GM12878 (cell line): ENCODE measurements at places on chromosomes 13 and 19.
A peak's percentile ranks its signal among the peaks of the same experiment; 100 is the strongest.

- DNase-seq = no peak
Measured at GRCh38 chr13:56563663-56564062, 577.1 kb upstream of the PRR20A start.

GRCh38 chr13:95298971-95299621, 2.2 kb downstream of the ABCC4 start:
- no peak for DNase-seq

DNA sequence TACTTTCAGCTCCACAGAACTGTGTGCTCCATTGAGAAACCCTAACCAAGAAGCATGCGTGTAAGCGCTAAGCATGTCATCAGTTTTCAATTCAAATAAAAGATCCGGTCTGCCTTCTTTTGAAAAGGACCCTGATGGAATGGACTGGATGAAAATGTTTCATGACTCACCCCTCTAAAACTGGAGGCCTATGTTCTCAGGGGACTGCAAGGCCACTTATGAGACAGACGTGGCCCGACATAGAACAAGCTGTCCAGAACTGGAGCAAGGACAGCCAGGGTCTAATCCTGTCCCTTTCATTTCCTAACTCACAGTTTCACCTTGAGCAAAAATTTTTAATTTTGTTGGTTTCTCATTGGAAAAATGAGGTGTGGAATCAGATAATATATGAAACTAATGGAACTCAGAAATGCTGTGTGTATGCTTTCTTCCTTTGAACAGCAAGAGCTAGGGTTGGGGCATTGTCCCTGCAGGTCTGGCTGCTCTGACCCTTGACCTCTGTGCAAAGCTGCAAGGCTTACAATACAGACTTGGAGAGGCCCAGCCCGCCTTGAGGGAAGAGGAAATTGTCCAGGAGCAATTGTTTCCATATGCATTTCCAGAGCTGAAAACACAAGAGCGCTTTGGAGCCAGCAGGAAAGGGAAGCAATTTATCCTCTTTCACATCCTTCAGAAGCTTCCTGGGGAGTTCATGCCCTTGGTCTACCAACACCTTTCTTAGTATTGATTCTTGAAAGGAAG, 553.4 kb upstream of the KLF12 start:
- no peak for DNase-seq

- no peak for DNase-seq
Measured at GRCh38 chr19:9793071-9793591, 24.6 kb upstream of the ZNF846 start.

GRCh38 chr13:90293793-90294361, 1053.6 kb upstream of the MIR17HG start:
- no peak for DNase-seq

DNA sequence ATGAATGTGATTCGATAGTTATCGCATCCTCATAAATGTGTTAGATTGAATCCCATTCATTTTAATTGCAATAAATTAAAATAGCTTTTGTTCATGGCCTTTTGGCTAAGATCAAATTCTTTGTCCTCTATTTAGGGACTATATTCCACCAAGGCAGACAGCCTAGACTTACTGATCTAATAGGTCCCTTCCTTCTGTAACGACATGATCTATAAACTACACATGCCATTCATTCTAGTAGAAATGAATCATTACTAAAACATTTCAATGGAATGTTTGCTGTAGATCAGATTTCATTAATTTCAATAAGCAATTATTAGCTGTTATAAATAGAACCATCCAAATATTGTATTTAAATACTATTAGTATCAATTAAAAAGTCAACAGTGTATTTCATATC, 526.6 kb upstream of the KLHL1 start:
- no peak for DNase-seq

- DNase-seq = no peak
Measured at GRCh38 chr19:38183251-38183897, 40.6 kb downstream of the DPF1 start.

GRCh38 chr19:8332976-8333766, 9.9 kb downstream of the KANK3 start:
- DNase-seq = no peak

DNA sequence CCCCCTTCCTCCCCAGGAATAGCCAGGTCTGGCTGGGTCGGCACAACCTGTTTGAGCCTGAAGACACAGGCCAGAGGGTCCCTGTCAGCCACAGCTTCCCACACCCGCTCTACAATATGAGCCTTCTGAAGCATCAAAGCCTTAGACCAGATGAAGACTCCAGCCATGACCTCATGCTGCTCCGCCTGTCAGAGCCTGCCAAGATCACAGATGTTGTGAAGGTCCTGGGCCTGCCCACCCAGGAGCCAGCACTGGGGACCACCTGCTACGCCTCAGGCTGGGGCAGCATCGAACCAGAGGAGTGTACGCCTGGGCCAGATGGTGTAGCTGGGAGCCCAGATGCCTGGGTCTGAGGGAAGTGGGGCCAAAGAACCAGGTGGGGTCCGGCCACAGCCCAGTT, 3.2 kb downstream of the KLK2 start:
- DNase-seq = no peak

GRCh38 chr13:76976929-76977328, 15.0 kb upstream of the CLN5 start:
- DNase-seq = no peak

GRCh38 chr13:38628554-38628953, 58.3 kb upstream of the FREM2 start:
- no peak for DNase-seq

DNA sequence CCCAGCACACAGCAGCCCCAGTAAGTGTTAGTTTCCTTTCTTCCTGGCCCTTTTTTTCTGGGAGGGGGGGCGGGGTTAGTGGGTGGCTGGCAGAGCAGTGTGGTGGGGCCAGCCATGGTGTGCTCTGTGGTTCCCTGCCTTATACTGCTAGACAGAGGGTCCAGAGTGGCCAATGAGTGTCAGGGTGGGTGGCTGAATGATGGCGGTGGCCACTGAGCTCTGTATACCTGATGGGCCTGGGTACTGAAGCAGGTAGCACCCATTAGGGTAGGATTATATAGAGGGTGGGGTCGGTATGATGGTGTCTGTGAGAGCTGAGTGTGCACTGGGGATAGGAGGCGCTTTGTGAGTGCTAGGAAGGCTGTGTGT, 13.8 kb downstream of the CIC start:
- DNase-seq = no peak

DNA sequence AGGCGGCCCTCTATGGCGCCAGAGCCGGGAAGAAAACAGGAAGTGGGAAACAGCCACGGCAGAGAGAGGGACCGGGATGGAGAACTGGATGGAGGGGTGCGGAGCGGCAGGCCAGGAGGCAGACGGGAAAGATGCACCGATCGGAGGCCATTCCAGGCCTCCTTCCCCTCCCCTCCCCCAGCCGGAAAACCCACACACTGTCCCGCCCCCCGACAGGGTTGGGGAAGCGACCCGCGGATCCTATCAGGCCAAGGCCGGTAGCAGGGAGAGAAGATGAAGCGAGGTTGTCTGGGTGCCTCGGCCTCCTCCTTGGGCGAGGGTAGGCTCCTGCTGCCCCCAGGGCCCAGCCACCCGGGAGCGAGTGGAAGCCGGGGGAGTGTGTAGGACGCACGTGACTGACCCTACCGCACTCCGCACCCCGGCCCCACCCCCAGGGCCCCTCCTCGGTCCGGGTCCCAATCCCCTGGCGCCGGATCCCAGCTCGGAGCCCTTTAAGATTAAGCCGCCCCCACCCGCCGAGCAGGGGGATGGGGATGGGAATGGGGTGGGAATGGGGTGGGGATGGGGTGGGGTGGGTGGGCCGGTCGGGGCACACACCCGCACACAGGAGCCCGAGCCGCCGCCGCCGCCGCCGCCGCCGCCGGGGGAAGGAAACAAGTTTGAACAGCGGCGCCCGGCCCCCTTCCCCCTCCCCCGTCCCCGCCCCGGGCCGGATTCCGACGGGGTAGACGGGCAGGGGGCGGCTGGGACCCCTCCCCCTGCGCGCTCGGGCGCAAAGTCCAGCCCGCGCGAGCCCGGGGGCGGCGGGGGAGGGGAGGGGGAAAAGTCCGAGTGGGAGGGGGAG, 1.5 kb downstream of the ERF start:
- no peak for DNase-seq

- DNase-seq = no peak
Measured at GRCh38 chr13:31807090-31807541, 67.8 kb downstream of the RXFP2 start.

DNA sequence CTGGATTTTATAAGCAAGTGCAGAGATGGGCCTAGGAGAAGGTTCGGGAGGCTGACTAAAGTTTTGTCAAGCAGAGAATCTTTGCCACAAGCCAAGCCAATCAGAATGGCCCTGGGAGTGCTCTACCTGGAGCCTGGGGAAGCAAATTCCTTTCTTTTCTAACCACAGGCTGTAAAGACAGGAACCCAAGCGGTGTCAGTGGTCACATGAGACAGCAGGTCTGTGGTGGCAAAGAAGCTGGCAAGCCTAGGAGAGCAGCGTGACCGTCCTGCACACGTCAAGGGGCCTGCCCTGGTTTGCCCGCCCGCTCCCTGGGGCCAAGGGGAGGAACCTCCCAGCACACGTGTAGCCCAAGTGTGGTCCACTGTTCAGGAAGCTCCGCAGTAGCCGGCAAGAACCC, 90.8 kb downstream of the IPO5 start:
- no peak for DNase-seq

GRCh38 chr13:104871456-104871855, 1664.0 kb downstream of the EFNB2 start:
- no peak for DNase-seq

- DNase-seq = no peak
Measured at GRCh38 chr13:48501705-48502104, 31.2 kb downstream of the RCBTB2 start.

- no peak for DNase-seq
Measured at GRCh38 chr13:43232144-43232872, 208.9 kb downstream of the DNAJC15 start.

- DNase-seq = no peak
Measured at GRCh38 chr13:112097770-112098169, 30.8 kb downstream of the SOX1 start.

DNA sequence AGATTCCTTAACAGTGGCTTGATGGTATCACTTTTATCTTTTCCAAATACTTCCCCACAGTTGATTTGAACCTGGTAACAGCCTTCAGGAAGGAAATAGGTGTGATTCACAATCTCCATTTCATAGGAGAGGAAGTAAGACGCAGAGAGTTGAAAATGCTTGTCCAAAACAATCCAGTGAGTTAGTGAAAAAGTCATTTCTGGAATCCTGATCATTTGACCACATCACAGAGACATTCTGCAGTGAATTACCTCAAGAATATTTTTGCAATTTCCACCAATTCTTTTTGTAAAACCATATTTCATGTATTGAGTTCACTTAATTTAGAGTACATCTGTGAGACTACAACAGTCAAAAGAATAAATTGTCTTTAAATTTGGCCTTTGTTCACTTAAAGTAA, 292.8 kb downstream of the DCLK1 start:
- no peak for DNase-seq

DNA sequence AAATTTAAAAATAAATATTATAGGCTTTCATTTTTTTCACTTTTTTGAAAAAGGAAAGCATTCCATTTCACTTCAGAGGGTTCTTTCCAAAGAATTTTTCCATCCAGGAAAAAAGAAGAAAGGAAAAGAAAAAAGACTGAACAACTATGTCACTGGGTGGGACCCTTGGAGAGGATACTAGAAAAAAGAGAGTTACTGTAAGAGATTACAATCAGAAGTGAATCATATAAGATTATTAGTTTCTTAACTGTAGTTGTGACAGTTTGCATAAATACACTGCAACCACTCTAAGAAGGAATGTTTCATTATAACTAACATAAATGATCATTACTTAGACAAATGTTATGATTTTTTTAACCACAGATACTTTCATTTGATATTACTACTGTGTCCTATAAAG, 87.8 kb downstream of the KLF12 start:
- DNase-seq = no peak

- DNase-seq = no peak
Measured at GRCh38 chr13:46402178-46402577, 15.1 kb upstream of the RUBCNL start.

DNA sequence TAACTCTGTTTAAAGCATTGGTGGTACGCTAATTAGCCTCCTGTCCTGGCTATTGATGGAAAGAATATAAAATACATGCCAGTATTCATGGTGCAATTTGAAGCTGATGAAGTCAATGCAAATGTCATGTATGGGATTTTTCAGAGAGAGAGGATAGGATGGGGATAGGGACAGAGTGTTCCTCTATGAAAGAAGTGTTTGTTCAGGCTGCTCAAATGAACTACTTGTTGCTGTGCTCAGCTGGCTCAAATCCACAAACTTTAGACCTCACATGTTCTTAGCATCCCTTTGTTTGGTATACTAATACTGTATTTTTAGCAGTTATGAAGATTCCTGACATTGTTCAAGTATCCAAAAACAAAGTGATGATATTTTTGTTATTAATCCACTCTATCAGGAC, 116.5 kb downstream of the SLITRK1 start:
- DNase-seq = no peak

GRCh38 chr13:49421391-49421790, 22.5 kb downstream of the CAB39L start:
- DNase-seq = peak; percentile 24

DNA sequence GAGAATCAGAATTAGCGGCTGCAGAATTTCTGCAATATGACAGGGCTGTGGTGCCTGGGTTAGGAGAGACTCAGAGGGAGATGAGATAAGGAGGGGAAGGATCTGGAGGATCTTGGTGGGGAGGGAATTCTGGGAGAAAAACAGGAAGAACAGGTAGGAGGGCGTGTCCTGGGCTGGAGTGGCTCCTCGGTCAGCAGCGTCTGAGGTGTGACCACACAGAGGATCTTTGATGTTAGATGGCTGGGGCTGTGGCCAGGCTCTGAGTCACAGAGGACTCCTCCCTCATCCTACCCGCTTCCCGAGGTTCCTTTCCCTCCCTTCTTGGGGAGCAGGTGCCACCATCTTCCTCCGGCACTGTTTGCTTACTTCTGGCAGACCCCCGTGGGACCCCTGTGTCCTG, 6.4 kb upstream of the KLK6 start:
- no peak for DNase-seq

GRCh38 chr19:11435833-11436313, 438 bp downstream of the PRKCSH start:
- no peak for DNase-seq

GRCh38 chr19:44955505-44956439, 592 bp downstream of the CLPTM1 start:
- no peak for DNase-seq

DNA sequence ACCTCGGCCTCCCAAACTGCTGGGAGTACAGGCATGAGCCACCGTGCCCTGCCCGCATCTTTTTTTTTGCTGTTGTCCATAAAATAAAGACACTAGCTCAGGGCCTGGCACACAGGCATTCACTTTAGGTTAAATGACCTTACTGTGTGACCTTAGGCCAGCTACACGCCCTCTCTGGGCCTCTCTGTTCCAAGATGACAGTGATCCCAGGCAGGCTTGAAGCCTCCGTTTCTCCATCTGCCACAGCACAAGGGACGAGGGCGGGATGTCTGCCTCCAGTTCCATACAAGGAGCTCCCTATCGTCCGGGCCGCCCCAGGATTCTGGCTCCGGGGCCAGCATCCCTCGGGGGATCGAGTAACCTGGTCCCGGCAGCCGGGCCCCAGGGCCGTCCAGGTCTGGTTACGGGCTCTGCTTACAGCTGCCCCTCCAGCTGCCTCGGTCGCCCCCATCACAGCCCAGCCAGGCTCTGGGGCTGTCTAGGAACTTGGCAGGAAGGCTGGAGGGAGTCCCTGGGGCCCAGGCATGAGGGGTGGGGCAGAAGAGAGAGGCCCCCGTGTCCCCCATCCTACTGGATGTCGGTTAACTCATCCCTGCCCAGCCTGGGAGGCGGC, 11.9 kb upstream of the SEMA6B start:
- no peak for DNase-seq
